ENCODE measurements at places on chromosomes 2 and 18.

DNA sequence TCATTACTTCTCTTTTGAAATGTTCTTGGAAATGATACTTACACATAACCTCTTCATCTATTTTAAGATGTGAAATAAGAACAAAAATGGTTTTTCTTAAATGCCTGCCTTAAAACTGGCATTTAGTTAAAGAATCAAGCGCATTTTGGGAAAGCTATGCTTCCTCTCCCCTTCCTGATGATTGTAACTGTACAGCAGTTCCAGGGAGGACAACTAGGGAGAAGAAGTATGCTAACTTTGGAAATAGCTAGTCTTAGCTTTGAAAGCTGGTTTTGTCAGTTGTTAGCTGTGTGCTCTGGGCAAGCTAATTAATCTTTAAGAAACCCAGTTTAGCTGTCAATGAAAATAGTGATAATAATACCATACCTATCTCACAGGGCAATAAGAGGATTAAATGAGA is 8.4 kb upstream of the ADCYAP1 start:
- no peak for DNase-seq

DNA sequence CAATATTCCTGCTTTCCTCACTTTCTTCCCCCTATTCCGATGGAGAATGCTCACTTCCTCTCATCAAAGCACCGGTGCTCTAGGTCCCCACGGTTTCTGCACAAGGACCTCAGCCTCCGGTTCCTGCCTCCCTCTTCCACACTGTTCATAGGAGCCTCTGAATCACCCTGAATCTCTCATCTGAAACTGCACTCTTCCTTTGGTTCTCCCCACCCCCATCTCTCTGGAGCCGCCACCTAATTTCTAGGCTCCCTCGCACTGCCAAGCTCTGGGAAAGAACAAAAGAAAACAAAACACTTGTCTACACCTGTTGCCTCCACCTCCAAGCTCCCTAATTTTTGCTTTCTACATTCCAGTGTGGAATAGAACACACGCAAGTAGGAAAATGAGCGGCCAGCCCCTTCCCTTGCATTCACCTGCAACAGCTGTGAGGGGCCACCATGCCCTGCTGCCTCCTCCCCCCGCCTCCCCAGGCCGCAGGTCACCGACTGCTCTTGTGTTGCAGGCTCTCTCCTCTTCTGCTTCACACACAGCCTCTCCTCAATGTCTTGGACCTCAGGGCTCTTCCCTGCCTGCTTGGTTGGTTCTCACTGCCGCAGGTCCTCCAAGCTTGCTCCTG is 9.6 kb downstream of the FBXO15 start:
- peak; percentile 8 for DNase-seq

DNA sequence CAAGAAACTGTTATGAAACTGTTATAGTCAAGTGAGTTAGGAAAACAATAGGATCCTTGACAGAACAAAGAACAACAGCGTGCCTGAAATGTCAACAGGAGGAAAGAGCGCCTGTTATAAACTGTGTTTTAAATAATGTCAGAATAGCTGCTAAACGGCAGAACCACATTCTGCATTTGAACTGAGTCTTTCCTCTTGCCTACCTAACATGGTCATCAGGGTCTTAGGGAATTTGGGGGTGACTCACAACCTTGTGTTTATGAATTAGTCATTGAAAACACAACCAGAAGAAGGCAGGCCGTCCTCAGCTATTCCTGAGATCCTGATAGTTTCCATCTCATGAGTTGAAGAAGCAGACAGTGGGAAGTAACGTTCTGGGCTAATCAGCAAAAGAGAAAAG is 222.0 kb upstream of the FN1 start:
- DNase-seq = no peak

DNA sequence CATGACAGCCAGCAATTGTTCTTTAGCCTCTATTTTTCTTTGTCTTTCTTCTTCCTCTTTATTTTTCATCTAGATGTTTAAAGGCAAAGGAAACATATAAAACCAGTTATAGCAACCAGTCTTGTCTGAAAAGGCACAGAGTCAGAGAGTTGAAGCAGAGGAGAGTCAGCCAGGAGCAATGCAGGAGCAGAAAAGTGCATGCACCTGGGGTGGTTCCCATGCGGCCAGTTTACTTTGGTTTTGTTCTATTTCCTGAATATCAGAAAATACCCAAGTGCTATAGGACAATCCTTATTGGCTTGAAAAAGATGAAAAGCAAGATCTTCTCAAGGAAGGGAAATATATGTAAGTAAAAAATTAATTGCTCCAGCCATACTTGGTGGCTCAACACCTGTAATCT is 44.9 kb downstream of the CFAP210 start:
- no peak for DNase-seq

DNA sequence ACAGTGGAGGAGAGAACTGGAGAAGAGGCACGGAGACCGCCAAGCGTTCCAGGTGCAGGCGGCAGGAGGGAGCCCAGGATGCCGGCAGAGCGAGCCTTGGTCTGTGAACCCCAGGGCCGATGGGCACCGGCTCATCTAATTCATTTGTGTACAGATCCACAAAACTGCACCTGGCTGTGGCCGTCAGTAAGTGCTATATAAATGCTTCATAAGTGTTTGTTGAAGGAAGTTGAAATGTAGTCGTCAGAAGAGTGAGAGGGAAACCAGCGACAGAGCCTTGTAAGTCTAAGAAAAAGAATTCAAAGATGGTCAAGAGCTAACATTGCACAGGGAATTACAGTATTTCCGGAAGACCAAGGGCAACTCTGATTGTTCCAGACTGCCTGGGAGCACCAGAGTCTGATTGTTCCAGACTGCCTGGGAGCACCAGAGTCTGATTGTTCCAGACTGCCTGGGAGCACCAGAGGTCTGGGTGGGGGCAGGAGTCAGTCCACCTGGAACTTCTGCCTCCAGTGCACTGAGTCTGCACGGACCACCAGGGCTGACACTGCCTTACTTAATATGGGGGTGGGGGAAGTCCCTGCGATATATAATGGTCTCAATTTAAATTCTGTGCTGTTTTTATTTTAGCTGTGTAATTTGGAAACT is 112.3 kb downstream of the BCL2 start:
- DNase-seq = no peak

DNA sequence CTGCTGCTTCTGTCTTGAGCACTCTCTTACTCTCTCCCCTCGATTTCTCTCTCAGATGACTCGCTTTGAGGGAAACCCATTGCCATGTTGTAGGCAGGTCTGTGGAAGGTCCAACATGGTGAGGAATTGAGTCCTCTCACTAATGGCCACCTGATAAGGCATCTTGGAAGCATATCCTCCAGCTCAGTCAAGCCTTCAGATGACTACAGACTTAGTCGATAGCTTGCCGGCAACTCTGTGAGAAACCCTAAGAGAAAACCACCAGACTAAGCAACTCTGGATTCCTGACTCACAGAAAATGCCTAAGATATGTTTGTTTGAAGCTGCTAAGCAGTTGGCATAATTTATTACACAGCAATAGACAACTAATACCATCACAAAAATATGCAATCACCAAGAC is 51.2 kb downstream of the WDR75 start:
- no peak for DNase-seq

- DNase-seq = no peak
Observed at GRCh38 chr2:46010925-46011490, 286.2 kb upstream of the EPAS1 start.

DNA sequence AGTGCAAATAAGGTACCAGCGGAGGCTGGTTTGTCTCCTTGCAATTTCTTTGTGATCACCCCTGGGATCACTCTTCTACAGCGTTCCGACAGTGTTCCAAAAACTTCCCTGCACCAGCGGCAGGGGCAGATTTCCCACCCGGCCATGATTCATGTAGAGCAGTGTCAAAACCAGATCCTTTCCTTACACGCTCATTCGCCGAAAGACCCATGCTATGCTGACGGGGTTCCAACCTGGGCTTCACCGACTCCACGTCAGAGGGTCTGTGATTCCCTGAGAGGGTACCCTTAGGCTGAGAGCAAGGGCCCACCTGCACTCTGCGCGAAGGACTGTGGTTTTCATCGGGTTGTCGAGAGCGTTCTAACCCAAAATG is 423 bp upstream of the TTC27 start:
- DNase-seq = no peak

GRCh38 chr18:50970006-50970405 is 2.2 kb downstream of the ELAC1 start:
- DNase-seq = no peak

DNA sequence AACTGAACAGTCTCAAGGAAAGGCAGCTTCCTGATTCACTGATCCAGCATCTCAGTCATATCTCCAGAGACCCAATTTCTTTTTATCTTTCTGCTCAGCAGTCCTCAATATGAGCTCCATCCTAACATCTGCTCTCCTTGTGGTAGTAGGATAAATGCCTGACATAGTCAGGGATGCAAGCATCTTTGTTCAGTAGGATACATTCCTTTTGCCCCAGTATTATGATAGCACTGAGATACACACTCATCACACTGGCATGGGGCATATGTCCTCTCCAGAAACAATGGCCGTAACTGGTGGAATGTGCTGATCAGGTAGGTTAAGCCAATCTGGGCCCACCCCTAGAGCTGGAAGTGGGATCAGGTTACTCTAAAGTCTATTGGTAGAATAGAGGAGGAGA is 207.2 kb downstream of the ETAA1 start:
- no peak for DNase-seq

DNA sequence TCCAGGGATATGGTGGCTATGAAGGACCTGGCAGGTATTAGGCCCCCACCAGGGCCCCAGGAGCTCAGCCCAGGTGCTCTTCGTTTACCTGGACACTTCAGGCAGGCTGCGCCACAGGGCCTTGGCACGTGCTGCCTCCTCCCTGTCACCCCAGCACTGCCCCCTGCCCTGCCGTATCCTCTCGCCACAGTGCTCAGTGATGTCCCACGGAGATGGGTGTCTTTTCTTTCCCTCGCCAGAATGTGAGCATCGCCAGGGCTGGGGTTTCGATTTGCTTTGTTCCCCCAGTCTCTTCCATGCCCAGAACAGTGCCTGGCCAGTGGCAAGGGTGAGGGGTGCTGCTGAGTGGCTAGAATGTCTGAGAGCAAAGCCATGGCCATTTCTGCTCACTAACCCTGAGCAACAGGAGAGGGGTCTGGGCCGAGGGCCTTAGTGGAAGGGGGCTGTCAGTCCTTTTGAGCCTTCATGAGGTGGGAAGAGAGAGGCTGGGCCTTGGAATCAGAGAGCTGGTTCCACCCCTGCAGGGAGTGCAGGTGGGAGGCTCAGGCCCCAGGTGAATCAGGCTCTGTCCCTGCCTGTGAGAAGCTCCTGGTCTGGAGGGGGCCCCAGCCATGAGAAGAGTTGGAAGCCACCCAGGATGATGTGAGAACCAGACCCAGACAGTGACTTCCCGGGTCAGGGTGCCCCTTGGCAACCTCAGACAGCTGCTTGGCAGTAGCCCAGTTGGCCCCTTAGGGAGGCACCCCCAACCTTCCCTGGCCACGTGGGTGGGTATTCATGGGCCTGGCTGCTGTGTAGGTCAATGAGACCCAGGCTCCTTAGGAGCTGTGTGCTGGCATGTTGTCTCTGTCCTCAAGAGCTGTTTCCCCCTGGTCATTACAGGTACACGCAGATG is 129.9 kb upstream of the HS6ST1 start:
- DNase-seq = no peak

GRCh38 chr2:232600053-232600773 is 33.2 kb upstream of the EFHD1 start:
- no peak for DNase-seq

DNA sequence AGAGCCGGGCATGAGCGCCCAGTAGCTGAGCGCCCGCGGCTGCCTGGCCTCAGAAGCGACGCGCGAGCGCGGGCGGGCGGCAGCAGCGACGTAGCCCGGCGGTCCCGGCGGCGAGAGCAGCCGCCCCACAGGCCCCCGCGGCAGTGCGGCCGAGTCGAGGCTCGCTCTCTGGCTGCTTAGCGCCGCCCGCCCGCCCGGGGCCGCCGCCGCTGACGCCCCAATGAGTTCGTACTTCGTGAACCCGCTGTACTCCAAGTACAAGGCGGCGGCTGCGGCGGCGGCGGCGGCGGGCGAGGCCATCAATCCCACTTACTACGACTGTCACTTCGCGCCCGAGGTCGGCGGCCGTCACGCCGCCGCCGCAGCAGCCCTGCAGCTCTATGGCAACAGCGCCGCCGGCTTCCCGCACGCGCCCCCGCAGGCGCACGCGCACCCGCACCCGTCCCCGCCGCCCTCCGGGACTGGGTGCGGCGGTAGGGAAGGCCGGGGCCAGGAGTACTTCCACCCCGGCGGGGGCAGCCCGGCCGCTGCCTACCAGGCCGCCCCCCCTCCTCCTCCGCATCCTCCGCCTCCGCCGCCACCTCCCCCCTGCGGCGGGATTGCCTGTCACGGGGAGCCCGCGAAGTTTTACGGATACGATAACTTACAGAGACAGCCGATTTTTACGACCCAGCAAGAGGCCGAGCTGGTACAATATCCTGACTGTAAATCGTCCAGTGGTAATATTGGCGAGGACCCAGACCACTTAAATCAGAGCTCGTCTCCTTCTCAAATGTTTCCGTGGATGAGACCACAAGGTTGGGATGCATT is 847 bp downstream of the HOXD8 start:
- DNase-seq = no peak

- DNase-seq = no peak
Observed at GRCh38 chr18:955384-956066, 50.9 kb downstream of the ADCYAP1 start.

- no peak for DNase-seq
Observed at GRCh38 chr18:14747513-14748474, at the start of gene ANKRD30B. Gene ANKRD30B (plus strand): TSS chr18:14748172. CDS start chr18:14748420, 248 bp downstream.
